ENCODE measurements at places on chromosomes 11 and 22.

- no peak for DNase-seq
Observed at GRCh38 chr11:95524314-95525036, 265.1 kb downstream of the FAM76B start.

GRCh38 chr11:65793144-65793581 is 6.3 kb downstream of the OVOL1 start:
- no peak for DNase-seq

DNA sequence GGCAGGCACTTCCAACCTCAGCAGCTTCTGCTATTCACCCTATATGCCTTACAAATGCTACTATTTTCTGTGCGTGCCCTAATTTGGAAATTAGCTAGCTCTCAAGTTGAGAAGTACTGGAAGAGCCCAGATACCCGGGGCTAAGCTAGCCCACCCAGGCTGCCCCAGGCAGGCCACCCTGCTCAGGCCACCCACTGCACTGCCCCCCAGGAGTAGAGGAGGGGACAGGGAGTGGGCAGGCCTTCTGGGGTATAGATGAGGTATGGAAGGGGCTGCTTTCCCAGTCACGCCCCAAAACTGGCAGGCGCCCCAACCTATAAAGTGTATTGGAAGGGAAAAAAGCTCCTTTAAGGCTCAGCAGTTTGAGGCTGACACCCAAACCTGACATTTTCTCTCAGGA is 43.5 kb downstream of the DRD2 start:
- no peak for DNase-seq

GRCh38 chr22:45692549-45692948 is 20.9 kb downstream of the ATXN10 start:
- no peak for DNase-seq

DNA sequence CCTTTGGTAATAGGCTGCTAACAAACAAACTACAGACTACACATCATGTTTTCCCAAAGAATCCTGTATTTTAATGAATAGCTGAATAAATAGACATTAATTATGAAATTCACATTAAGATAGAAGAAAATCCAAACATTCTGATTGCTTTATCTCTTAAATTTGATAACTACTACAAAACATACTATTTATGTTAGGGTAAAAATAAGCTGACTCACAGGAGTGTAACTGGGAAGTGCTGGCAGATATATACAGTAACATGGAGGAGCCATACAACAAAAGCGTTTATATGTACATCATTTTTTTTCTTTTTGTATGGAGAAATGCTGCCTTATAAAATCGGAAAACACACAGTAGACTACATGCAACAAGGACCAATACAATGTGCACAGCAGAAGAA is 52.6 kb upstream of the MTMR2 start:
- DNase-seq = no peak

- DNase-seq = no peak
Observed at GRCh38 chr11:13669544-13670488, 1.3 kb downstream of the FAR1 start.

- peak; percentile 51 for DNase-seq
Observed at GRCh38 chr22:37817705-37818408, 5.3 kb upstream of the GALR3 start.

DNA sequence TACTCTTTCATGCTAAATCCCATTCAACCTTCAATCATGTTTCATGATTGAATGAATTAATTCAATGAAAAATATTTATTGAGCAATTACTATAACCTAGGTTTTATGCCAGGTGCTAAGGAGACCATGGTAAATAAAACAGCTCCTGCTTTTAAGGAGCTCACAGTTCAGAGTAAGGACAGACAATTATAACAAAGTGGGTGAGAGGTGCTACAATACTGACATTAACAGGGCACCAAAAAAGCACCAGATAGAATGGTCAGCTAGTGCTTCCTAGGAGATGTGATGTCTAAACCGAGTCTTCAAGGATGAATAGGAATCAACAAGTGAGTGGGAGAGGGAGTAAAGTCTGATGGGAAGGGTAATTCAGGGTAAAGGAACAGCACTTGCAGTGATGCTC is 366.7 kb downstream of the SOX6 start:
- DNase-seq = no peak

- no peak for DNase-seq
Observed at GRCh38 chr22:42955087-42955635, 59.8 kb downstream of the PACSIN2 start.

DNA sequence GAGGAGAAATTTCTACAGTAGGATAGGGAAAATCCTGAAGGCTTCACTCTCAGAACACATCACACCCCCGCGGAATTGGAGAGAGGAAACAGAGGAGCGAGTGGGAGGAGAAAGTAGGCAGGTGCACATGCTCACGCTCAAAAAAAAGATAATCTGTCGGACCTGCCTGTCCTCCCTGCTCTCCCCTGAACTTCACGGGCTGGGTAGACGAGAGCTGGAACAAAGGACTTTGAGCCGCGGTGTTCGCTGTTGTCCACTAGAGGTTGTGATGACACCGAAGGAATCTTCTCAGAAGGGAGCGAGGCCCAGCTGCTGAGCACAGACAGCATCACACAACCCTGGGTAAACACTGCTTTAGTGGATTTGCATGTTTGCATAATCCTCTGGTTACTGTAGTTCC is 5.0 kb downstream of the SEZ6L start:
- DNase-seq = no peak

DNA sequence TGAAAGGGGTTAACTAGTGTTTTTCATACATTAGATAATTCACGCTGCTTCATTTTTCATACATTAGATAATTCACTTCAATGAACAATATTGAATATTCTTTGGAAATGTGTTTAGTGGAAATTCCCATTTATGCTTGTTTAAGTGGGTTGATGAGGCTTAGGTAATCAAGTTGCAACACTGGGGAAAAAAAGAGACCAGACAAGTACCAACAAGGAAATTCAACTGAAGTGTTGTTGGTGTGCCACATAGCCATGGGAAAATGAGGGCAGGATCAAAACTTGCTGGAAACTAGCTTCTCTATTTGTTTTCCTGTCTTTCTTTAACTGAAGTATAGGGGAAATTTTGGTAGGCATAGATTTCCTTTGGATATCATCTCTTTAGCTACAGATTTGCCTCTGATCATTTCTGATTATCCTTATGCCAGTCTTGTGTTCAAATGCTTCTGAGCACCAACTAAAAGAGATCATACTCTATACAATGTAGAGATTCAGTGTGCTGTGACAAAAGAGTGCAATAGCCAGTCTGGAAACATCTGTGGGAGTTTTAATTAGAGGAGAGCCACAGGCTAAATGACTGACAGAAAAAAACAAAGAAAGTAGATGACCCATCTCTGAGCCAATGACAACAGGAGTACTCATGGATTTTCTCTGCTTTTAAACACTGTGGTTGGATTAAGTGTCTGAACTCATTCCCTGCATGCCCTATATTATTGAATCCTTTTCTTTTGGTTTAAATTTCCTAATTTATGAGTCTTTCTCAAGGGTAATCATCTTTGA is 67.6 kb upstream of the CTSC start:
- no peak for DNase-seq

DNA sequence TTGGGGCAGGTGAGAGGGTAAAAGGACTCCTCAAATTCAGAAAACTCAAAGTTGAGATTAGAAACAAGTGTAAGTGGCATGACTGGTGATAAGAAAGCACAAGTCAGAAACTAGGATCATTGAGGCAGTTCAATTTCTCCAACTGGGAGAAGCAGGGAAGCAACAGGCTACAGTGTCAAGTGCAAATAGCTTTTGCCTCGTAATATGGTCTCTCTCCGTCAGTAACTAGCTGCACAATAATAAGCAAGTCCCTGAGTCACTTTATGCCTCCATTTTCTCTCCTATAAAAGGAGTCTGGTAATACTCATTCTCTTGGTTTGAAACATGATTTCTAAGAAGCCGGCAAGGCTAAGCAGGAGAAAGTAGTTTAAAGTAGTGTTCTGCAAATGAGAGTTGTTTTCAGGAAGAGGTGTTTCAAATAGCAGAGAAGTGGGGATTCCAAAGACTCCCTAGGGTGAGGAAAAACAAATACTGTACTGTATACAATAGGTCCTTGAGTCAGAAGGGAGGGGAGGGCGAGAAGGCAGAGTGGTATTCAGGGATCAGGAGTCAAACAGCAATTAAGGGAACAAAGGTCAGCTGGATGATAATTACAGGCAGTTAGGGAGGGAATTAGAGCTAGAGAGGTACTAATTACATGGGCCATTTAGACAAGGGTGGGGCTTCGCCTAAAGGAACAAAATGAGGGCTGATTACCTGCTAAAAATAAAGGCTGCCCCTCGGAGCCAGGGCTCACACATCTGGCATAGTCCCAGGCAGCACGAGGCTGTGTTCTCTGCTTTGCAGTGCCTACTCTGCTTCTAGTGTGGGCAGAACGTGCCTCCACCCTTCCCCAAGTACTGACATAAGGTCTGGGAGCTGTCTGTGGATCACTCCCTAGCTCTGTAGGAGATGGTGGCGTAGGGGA is 96.0 kb upstream of the BDNF start:
- peak; percentile 78 for DNase-seq

DNA sequence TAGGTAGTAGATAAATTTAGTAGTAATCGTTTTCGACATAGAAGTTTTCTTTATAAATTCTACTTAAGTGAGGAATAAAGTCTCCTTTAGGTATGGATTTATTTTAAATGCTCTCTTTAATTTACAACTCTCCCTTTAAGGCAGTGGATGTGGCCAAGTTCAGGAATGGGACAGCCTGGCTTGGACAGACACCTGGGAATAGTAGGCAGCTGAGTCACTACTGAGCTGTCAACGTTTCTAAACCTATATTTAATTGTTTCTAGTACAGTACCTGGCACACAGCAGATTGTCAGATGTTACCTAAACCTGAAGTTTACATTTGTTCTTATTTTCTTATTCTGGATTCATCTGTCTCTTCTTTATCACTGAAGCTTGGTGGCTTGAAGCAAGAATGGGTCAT is 85.1 kb downstream of the DEPDC5 start:
- DNase-seq = no peak
